ENCODE measurements at places on chromosomes 3 and 15.

- DNase-seq = peak; percentile 76
Observed at GRCh38 chr3:51389423-51390183, 1.5 kb upstream of the RBM15B start.

- DNase-seq = peak; percentile 57
Observed at GRCh38 chr3:126275620-126275904, 81.6 kb downstream of the KLF15 start.

- DNase-seq = peak; percentile 59
Observed at GRCh38 chr3:142987080-142987700, 14.2 kb upstream of the U2SURP start.

- DNase-seq = no peak
Observed at GRCh38 chr3:24004171-24004938, 59.3 kb downstream of the NR1D2 start.

GRCh38 chr3:190339130-190339529, 16.9 kb upstream of the CLDN1 start:
- peak; percentile 14 for DNase-seq

DNA sequence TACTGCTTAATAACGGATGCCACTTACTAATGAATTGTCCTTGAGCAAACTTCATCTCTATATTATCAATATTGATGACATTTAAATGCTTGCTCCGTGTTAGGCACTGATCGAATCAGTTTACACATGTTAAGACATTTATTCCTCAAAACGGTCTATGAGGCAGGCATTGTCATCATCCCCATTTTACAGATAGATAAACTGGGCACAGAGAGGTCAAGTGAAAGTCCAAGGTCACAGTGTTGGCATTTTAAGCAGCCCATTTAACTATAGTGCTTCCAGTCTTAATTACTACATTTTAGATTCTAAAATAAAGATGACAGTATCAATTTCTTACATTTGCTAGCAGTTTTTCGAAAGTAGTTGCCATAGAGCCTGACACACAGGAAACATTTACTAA, 966 bp upstream of the ABI3BP start:
- DNase-seq = no peak

GRCh38 chr15:29305556-29305955, 35.9 kb upstream of the NSMCE3 start:
- DNase-seq = no peak

GRCh38 chr3:101533603-101533968, 20.6 kb upstream of the SENP7 start:
- DNase-seq = no peak

DNA sequence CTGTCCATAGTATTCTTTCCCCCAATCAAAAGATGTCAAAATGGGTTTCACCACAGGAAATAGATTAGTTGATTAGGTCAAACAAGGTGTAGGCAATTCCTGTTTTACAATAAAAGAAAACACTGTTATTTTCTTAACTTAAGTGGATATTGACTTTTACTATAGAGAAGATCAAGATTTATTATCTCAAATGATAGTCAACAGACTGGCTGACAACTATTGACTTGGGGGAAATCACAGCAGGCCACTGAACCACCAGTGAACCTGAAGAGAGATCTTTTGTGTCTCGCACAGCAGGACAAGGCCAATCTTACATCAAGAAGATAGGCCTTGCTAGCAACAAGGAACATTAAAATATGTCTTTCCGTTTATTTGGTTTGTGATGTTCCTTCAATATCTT, 1187.6 kb downstream of the SI start:
- no peak for DNase-seq

- DNase-seq = no peak
Observed at GRCh38 chr15:31467361-31467760, 140.7 kb downstream of the KLF13 start.

DNA sequence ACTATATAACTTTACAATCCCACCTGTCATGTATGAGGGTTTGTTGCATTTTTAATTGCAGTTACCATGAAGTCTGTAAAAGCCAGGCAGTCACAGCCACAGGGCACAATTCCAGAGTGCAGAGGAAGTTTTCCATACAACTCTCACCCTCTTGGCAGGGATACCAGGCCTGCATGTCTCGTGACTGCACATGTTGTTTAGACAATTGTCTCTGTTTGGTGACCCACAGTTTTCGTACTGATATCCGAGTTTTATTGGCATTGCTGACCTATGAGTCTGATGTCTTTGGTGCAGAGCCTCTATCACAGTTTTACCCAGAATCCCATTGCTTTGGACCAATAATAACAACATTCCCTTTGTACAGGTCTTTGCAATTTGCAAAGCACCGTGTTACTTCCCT, 24.9 kb upstream of the MYZAP start:
- DNase-seq = no peak

GRCh38 chr3:178629430-178630178, 93.4 kb downstream of the KCNMB2 start:
- no peak for DNase-seq

DNA sequence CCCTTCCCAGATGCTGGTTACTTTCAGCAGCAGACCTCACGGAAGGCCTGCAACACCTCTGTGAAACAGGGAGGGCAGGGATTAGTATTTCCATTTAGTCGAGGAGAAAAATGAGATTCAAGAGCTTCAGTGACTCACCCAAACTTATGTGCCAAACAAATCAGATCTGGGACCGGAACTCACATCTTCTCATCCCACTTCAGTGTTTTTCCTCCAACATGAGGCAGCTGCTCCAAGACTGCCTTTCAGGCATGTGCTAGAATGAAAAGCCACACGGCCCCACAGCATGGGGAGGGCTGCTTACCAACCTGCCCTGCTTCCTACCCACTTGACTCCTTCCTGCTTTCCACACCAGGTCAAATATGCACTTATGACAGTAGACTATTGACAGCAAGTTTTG, 129.4 kb upstream of the SLC24A5 start:
- no peak for DNase-seq

- no peak for DNase-seq
Observed at GRCh38 chr3:150757768-150758167, 5.2 kb downstream of the SIAH2 start.

DNA sequence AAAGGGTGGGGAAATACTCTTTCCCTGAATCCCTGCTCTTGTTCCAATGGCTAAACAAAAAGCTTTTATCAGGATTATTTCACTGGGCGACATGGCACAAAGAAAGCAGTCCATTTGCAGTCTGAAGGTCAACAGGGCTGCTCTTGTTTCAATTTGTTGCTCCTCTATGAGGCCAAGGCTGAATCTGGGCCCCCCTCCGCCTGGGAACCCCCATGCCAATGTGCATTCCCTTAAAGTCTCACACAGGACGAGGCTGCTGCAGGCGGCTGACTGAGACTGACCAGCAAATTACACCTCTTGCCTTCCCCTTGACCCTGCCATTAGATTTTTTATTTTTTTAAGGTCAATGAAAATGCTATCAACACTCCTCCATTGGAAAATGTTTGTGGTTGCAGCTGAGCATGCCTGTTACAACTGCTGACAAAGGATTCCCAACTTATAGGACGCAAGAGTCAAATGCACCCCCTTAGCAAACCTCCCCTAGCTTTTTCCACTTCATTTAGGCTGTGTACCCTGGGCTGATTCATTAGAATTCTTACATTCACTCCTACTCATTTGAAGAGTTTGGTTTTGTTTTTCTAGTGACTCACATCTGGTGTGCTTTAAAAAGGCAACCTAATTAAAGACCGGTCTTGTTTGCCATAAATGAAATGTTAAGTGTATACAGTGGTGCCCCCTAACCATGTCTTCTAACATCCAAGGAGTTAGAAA, 60.8 kb upstream of the ARHGEF3 start:
- peak; percentile 9 for DNase-seq

GRCh38 chr3:135868801-135869200, 96.7 kb upstream of the PPP2R3A start:
- no peak for DNase-seq

GRCh38 chr3:117916839-117917238, 1117.8 kb downstream of the IGSF11 start:
- no peak for DNase-seq

DNA sequence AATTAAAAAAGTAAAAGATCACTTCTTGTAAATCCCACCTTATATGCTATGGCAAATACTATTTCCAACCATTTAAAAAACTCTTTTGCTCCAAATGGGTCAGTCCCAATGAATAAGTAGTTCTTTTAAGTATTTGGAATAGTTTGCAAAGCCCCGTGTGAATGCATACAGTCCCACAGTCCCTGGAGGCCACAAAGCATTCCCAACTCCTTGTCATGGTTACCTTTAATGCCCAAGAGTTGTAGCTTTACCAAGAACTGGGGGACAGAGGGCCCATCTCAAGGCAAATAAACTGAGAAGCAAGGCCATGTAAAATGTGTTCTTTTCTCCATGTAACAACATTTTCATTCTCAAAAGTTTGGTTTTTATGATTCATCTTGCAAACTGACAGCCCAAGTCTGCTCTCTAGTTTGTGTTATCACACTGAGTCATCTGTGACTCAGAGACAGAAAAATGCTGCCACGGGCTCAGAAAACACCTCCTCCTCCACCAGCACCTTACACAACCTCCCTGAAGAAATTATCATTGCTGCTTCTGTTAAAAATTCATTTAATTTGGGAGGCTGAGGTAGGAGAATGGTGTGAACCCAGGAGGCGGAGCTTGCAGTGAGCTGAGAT, 336.2 kb downstream of the ERC2 start:
- DNase-seq = peak; percentile 87

DNA sequence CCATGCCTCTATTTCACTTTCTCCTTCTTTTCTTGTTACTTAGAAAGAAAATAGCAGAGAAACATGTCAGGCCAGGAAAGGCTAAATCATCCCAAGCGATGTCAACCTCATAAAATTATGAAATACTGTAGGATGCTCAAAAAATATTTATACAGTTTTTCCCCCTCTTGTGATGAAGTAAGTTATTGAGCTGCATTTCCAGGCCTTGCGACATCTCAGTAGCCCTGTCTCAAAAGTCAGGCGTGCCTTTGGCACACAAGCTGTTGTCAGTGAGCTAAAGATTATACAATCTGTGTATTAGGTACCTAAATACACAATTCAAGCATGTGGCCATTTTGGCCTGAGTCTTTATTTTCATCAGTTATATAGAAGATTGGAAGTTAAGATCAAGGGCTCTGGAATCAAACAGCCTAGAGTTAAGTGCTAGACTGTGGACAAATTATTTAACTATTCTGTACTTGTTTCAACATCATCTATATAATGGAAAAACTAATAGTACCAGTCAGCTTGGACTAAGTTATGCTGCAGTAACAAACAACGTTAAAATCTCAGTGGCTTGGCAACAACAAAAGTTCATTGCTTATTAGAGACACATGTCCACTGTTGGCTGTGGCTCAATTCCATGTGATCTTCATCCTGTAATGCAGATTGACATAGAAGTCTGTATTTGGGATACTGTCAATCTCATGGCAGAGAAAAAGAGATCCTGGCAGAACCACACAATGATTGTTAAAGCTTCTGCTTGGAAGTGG, 406.4 kb upstream of the PROK2 start:
- DNase-seq = no peak

DNA sequence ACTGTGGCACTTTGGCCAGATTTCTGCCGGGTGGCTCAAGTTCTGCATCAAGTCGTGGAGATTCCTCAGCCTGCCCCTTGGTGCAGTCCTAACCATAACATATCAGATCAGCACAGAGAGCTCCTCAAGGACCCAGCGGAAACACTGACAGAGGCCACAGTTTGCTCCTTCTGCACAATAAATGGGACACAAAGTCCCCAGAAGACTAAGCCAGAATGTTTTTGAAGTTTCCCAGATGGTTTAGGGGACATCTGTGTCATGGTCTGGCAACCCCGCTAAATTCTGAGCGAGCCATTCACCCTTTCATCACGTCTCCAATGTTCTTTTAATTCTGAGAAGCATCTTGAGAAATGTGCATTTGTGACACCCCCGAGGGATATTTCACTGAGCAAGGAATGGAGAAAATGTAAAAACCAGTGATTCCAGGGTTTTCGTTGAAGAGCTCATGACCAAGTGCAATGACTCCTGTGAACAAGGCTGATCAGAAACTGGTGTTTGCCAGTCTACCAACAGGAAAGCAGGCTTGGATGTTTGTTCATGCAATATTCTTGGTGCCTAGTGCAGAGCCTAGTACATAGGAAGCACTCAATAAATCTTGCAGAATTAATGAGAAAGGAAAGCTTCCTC, 64.8 kb upstream of the LMCD1 start:
- no peak for DNase-seq

GRCh38 chr3:160132226-160132625, 93.0 kb upstream of the C3orf80 start:
- no peak for DNase-seq

DNA sequence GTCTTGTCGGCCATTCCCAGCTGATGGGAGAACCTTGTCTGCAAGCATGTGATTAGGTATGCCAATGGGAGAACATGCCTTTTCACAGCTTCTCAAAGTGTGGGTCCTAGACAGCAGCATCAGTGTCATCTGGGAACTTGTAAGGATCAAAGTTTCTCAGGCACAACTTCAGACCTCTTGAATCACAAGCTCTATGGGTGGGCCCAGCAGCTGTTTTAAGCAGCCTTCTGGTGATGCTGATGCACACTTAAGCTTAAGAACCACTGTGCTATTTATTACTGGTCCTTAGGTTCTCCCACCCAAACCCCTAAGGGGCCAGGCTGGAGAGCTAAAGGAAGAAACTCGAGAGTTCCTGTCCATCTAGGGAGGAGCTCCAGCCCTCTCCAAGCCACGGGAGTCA, 453.9 kb upstream of the PROK2 start:
- DNase-seq = no peak

DNA sequence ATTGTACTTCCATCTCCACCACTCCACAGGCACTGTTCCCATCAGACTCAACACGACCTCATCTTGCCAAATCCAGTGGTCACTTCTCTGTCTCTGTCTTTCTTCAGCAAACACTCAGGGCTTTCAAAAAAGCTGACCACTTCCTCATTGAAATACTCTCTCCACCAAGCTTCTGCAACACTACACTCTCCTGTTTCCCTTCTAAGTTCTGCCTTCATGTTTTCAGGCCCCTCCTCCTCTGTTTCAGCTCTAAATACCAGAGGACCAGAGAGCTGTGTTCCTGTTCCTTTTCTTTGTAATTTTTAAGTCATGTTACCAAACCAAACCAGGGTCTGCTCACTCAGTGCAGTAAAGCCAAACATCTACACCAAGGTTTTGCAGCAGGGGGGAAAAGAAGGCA, 33.8 kb upstream of the ACP3 start:
- DNase-seq = peak; percentile 95

GRCh38 chr3:169172535-169172934, 491.0 kb downstream of the MECOM start:
- no peak for DNase-seq
